Transverse colon (tissue), 4 donors: ENCODE measurements at places on chromosomes 1 and 21.

DNA sequence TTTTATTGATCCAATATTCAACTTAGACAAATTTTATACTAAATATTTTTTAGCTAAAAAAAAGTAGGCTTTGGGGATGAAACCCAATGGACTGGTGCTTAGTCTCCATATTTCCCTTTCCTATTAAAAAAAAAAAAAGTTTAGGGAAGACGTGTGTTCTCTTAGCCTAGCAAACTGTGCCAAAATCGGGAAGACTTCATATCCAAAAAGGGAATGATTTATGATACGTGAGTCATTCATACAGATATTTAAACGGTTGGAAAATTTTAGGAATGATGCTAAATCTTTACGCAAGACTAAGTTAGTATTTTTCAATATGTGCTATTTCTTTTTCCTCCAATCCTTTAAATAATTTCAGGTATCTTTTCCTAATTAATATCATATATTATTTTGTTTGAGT lies 50.7 kb downstream of the SPATA17 start:
- no peaks in the 10 kb centered on the region for H3K27me3 ChIP-seq
- no peaks in the 10 kb centered on the region for H3K36me3 ChIP-seq
- H3K27ac ChIP-seq, result no peak overlapping the region
- H3K4me3 ChIP-seq, result no peak overlapping the region

- peaks cover 4% of the 10 kb centered on the region for H3K4me1 ChIP-seq
- no peak overlapping the region for H3K27ac ChIP-seq
- DNase-seq, result no peak
- no peak overlapping the region for H3K4me3 ChIP-seq
- no peaks in the 10 kb centered on the region for H3K36me3 ChIP-seq
- H3K27me3 ChIP-seq, result no peaks in the 10 kb centered on the region
Measured at GRCh38 chr1:206538901-206539640, 31.7 kb downstream of the RASSF5 start.

DNA sequence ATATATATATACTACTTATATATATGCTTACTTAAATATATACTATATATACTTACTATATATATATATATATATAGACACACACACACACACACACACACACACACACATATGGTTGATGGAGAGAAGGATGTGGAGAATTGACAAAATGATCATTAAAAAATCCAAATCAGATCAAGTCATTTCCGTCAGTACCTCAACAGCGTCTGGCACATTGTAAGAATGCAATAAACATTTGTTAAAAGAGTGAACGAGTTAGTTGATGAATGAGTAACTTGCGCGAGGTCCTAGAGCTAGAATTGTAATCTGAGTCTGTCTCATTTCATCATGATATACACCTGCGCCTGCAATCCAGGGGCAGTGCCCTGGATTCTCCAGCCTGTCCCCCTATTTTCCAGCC lies 243.0 kb upstream of the MAP1LC3C start:
- no peak overlapping the region for H3K4me3 ChIP-seq
- H3K4me1 ChIP-seq, result no peaks in the 10 kb centered on the region
- no peak for DNase-seq
- H3K27ac ChIP-seq, result no peak overlapping the region

GRCh38 chr1:159122005-159122621 lies 45.5 kb upstream of the AIM2 start:
- DNase-seq, result no peak
- H3K36me3 ChIP-seq, result no peaks in the 10 kb centered on the region
- H3K27ac ChIP-seq, result no peak overlapping the region
- no peaks in the 10 kb centered on the region for H3K4me1 ChIP-seq
- H3K27me3 ChIP-seq, result no peaks in the 10 kb centered on the region
- H3K4me3 ChIP-seq, result no peak overlapping the region

- peaks cover 15% of the 10 kb centered on the region for H3K4me1 ChIP-seq
- H3K4me3 ChIP-seq, result no peak overlapping the region
- no peaks in the 10 kb centered on the region for H3K36me3 ChIP-seq
- no peak for DNase-seq
- H3K27me3 ChIP-seq, result no peaks in the 10 kb centered on the region
Measured at GRCh38 chr1:230090194-230090711, 23.2 kb downstream of the GALNT2 start.

- DNase-seq, result no peak
- no peak overlapping the region for H3K27ac ChIP-seq
- no peak overlapping the region for H3K4me3 ChIP-seq
- peaks cover 4% of the 10 kb centered on the region for H3K36me3 ChIP-seq
- no peaks in the 10 kb centered on the region for H3K27me3 ChIP-seq
Measured at GRCh38 chr1:11030865-11031264, 16.2 kb downstream of the MASP2 start.

GRCh38 chr1:198079432-198079951 lies 77.3 kb upstream of the NEK7 start:
- H3K27me3 ChIP-seq, result no peaks in the 10 kb centered on the region
- H3K4me3 ChIP-seq, result no peak overlapping the region
- no peaks in the 10 kb centered on the region for H3K4me1 ChIP-seq
- no peak overlapping the region for H3K27ac ChIP-seq
- no peak for DNase-seq

- no peaks in the 10 kb centered on the region for H3K36me3 ChIP-seq
- H3K4me1 ChIP-seq, result no peaks in the 10 kb centered on the region
- H3K4me3 ChIP-seq, result no peak overlapping the region
- no peak overlapping the region for H3K27ac ChIP-seq
Measured at GRCh38 chr1:56975446-56975845, 9.6 kb upstream of the C8B start.

GRCh38 chr1:35475856-35476674 lies 81.1 kb downstream of the KIAA0319L start:
- no peaks in the 10 kb centered on the region for H3K36me3 ChIP-seq
- no peaks in the 10 kb centered on the region for H3K4me1 ChIP-seq
- DNase-seq, result no peak
- H3K27ac ChIP-seq, result no peak overlapping the region
- H3K4me3 ChIP-seq, result no peak overlapping the region
- no peaks in the 10 kb centered on the region for H3K27me3 ChIP-seq

DNA sequence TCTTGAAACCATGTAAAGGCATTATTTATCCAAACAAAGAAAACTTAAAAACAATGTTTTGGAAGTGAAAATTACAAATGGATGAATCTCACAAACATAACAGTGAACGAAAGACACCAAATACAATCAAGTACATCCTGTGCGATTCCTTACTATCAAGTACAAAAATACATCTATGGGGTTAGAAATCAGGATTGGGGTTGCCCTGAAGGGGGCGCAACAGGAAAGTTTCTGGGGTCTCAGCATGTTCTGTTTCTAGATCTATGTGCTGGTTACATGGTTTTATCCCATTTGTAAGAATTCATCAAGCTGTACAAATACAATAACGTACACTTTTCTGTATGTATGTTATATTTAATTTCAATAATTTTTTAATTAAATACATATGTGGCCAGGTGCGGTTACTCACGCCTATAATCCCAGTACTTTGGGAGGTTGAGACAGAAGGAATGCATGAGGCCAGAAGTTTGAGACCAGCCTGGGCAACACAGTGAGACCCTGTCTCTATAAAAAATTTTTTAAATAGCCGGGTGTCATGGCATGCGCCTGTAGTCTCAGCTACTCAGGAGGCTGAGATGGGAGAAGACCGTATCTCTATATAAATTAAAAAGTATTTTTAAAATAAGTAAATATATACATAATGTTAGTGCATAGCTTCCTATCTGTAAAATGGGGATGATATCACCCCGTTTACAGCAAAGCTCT lies 121.5 kb upstream of the SOD1 start:
- H3K27me3 ChIP-seq, result no peaks in the 10 kb centered on the region
- no peaks in the 10 kb centered on the region for H3K36me3 ChIP-seq
- H3K4me3 ChIP-seq, result no peak overlapping the region

GRCh38 chr1:200166411-200166810 lies 138.9 kb downstream of the NR5A2 start:
- no peaks in the 10 kb centered on the region for H3K4me1 ChIP-seq
- no peaks in the 10 kb centered on the region for H3K27me3 ChIP-seq
- H3K27ac ChIP-seq, result no peak overlapping the region
- H3K36me3 ChIP-seq, result no peaks in the 10 kb centered on the region
- H3K4me3 ChIP-seq, result no peak overlapping the region

DNA sequence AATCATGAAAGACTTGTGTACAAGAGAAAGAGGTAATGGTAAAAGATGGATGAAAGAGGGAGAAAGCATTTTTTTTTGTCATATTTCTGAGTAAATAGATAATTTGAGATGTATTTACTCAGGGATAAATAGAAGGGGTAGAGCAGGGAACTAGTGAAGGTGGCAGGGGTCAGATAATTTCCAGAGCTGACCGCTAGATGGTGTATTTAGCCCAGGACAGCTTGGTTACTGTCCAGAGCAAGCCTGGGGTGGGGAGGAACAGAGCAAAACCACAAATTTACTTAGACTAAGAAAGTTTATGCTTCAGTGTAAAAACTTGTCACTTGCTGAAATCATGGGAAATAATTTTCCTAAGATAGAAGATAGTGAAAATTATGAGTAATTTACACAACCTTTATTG lies 91.5 kb downstream of the XCL2 start:
- no peak for DNase-seq
- H3K4me1 ChIP-seq, result no peaks in the 10 kb centered on the region
- H3K4me3 ChIP-seq, result no peak overlapping the region
- no peaks in the 10 kb centered on the region for H3K27me3 ChIP-seq
- no peaks in the 10 kb centered on the region for H3K36me3 ChIP-seq
